NCI-H446 treated with DMSO at 0.1 percent for 48 hours (cell line): ENCODE measurements at places on chromosomes 7 and 10.
A peak's percentile ranks its signal among the peaks of the same experiment; 100 is the strongest.

DNA sequence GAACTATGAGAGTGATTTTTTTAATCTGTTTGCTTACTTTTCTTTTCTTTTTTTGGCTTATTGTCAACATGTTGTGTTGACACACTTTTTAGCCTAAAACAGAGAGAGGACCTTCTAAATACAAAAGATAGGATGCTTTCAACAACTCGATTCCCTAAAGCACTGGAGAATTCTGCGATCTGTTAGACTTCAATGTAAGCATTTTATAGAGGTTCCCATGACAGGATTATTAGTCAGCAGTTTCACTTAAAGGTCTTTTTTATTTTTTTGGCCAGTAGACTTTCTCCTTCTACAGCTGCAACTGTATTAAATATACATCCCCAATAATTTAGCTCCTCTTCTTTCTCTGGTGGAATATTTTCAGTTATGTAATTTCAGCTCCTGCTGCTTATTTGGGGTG lies 12.7 kb upstream of the NRP1 start:
- no peak for DNase-seq

- no peak for DNase-seq
Observed at GRCh38 chr7:41837916-41838315, 135.0 kb upstream of the INHBA start.

DNA sequence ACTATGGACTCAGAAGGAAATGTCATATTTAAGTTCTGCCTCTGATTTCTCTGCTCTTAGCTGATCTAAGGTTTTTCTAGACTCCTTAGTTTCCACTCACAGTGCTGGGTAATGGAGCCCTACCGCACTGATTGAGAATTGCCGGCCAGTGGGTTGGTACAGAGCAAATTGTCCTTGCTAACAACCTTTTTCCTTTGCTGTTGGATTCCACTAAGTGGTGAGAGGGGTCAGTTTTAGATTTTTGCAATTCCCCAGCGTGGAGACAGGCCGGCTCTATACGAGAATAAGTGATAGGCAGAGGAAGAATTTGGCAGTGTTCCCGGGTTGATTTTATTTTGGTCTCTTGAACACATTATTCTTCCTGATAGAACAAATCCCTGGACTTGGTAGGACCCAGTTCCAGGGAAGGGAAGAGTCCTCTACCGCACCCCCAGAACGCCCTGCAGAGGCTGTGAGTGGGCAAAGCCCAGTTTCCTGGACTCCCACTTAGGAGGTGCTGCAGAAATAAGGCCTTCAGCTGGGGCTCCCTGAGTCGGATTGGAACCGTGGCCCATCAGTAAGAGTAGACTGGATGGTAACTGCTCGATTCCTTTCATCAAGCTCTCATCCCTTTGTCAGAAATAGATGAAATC lies 3.0 kb upstream of the NRP1 start:
- no peak for DNase-seq

GRCh38 chr7:66539902-66540375 lies 88.7 kb upstream of the KCTD7 start:
- no peak for DNase-seq

- DNase-seq: no peak
Observed at GRCh38 chr10:50837095-50837494, 48.3 kb downstream of the A1CF start.

GRCh38 chr10:94025806-94026205 lies 32.1 kb downstream of the PLCE1 start:
- DNase-seq: peak; percentile 92
